ENCODE measurements at places on chromosomes 7 and 10.

GRCh38 chr10:87177-88080, 38.3 kb upstream of the TUBB8 start:
- DNase-seq, result no peak

DNA sequence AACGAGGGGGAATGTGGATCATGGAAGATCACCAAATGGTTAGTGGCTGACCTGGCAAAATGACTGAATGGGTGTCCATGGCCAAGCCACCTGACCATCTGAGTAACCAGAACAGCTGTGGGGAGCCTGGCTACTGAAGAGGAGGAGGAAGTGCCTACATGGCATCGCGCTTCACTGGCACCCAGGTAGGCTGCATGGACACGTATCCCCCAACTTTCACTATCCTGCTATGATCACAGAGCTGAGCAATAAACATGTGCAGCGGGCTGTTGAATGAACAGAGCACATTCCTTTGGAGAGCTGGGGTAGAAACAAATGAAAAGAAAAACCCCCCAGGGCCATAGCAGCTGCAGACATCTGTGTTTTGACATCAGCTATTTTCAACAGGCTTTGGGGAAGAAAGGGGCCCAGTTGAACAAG, 6.5 kb downstream of the AKR1B1 start:
- DNase-seq, result no peak

- no peak for DNase-seq
Measured at GRCh38 chr7:28190077-28190710, 9.6 kb upstream of the JAZF1 start.

DNA sequence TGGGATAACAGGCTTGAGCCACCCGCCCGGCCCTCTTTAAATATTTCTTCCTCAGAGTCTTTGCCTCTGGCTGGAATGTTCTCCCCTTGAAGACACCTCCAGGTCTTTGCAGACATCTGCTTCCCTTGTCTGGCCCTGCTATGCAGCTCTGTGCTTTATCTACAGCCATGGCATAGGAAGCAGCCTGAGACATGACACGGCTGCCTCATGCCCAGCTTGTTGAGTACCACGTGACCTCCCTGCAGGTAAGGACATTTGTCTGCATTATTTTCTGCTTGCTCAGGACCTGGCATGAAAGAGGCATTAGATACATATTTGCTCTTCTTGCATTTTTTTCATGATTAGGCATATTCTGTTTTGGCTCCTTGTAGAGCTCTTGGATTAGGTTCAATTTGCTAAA, 113.8 kb upstream of the KLF6 start:
- DNase-seq, result no peak

GRCh38 chr7:88396295-88396947, 89.7 kb upstream of the STEAP4 start:
- no peak for DNase-seq

- no peak for DNase-seq
Measured at GRCh38 chr10:93219347-93219746, 145.7 kb downstream of the CYP26A1 start.

- peak; percentile 28 for DNase-seq
Measured at GRCh38 chr7:107014387-107015023, 30.0 kb upstream of the PRKAR2B start.

- DNase-seq, result no peak
Measured at GRCh38 chr7:111012799-111013675, 77.9 kb upstream of the LRRN3 start.

DNA sequence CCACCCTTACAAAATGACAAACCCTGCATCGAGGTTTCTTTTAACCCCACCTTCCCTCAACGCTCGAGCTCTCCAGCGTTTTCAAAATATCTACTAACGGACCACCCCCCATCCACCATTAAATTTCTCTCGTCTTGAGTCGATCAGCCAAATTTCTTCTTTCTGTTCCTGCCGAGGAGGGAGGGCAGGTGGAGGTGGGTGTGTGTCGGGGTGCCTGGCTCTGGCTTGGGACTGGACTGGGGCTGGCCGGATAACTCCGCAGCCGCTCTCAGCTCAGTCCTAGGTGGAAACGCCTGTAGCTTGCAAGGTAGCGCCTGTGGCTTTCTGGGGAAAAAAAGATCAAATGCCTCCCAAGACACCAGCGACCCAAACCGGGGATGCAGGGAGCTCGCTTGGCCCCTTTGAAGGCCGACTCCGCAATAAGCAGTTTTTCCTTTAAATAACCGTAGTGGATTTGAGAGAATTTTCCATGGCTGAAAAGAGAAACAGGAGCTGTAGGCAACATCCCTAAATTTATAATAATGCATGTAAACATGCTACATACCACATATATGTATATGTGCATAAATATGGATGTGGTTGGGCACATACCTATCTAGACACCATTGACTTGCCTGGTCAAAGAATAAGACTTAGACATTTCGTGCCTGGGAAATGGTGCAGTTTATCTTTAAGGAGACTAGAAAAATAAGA, 1.9 kb upstream of the TMEM178B start:
- DNase-seq, result no peak

DNA sequence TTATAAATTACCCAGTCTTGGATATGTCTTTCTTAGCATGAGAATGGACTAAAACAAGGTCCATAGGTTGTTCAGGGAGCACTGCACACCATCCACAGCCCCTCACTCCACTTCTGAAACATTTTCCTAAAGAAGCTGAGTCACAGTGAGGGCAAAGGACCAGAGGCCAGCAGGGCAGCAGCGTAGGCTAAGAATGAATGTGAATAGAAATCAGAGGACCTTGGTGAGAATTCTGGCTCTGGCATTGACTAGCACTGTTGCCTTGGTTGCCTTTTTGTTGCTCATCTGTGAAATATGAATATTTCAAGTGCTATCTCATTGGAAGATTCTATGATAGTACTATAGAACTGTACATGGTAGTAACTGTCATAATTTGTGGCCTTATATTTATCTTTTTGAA, 41.7 kb upstream of the TOMM7 start:
- no peak for DNase-seq

DNA sequence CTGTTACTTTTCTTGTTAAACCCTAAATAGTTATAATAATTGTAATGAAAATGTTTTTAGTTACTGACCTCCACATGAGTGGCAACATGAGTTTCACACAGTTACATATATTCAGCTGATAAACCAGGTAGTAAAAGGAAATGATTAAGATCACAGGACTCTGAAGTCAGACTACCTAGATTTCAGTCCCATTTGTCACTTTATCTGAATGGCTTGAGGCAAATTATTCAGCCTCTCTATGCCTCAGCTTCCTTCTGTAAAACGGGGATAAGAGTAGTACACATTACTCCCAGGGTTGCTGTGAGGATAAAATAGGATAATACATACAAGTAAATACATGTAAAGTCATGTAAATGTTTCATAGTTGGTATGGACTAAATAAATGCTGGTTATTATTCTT, 254.3 kb upstream of the LRRTM3 start:
- no peak for DNase-seq

- DNase-seq, result no peak
Measured at GRCh38 chr10:107043461-107043860, 121.0 kb downstream of the SORCS1 start.

- DNase-seq, result no peak
Measured at GRCh38 chr7:158247758-158248487, 339.7 kb downstream of the PTPRN2 start.

DNA sequence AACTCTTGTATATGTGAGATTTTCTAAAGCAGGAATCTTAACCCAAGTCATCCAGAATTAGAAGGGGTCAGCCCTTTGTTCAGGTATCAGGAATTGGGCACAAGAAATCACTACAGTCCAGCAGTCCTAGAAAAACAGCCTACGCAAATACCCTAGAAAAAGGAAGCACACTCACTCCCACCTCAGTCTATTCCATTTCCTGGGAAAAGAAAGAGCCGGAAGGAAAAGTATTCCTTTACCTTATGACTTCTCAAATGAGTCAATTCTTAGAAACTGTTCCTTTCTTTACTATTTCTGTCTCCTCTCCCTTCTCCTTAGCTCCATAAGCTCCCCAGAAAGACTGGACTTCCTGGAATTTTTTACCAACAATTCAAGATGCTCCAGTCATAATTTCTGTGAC, 62.7 kb downstream of the DNAJC12 start:
- no peak for DNase-seq

GRCh38 chr7:120984406-120984805, 4.1 kb upstream of the CPED1 start:
- DNase-seq, result no peak

DNA sequence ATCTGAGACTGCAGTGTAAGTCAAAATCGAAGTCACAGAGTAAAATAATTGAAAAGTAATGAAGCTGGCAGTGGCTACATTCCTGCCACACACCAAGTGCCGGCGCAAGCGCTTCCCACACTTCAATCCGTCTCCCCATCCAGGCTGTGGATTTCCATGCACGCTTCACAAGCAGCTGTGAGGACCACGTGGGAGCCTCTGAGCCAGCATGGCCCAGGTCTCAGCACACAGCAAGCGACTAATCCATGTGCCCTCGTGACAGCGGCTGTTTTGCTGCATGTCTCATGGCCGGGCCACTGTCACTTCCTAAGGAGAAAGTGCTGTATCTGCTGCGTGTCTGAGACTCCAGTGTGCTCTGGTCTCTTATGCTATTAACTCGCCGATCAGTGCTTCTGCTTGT, 566.9 kb downstream of the DNAJB6 start:
- no peak for DNase-seq

DNA sequence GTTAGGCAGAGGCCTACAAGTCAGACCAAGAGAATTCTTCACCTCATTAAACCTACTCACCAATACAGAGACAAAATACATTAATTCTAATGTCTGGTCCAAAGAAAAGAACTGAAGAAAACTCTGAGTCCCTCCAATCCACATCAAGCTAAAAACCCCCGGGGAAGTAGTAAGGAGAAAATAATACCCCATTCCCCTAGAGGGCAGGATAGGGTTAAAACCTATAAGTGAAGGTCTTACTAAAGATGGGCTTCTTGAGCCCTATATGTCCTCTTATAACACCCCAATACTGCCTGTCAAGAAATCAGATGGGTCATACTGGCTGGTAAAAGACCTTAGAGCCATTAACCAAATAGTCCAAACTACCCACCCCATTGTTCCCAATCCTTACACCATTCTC, 141.3 kb upstream of the TMEM106B start:
- no peak for DNase-seq

- DNase-seq, result no peak
Measured at GRCh38 chr7:106865130-106866041, at the start of gene PIK3CG. Gene PIK3CG, plus strand, starts transcription at chr7:106865282. Its CDS starts 2,280 bp downstream, at chr7:106867562.

DNA sequence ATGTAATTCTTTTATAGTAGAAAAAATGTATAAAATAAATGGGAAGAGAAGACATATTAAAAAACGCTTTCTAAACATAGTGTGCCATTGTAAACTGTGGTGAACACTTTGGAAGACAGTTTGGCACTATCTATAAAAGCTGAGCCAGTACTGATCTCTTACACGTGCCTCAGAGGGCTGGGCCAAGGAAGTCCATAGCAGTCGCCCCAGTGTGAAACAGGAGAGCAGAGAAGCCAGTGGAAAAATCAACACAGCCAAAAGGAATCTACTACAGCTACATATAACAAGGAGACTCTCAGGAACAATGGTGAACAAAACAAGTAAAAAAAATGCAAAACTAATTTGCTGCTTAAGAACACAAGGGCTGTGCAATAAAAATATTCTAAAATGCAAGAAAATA, 20.6 kb downstream of the SEPHS1 start:
- no peak for DNase-seq

DNA sequence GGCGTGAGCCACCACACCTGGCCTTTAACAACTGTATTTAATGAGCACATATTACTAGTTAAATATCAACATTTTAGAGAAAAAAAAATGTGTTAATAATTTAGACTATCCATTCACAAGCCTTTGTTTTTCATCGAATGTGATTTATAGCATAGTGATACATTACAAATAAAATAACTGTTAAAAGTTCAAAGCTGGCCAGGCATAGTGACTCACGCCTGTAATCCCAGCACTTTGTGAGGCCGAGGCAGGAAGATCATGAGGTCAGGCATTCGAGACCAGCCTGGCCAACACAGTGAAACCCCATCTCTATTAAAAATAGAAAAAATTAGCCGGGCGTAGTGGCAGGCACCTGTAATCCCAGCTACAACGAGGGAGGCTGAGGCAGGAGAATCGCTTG, 72.7 kb downstream of the HACD1 start:
- no peak for DNase-seq

DNA sequence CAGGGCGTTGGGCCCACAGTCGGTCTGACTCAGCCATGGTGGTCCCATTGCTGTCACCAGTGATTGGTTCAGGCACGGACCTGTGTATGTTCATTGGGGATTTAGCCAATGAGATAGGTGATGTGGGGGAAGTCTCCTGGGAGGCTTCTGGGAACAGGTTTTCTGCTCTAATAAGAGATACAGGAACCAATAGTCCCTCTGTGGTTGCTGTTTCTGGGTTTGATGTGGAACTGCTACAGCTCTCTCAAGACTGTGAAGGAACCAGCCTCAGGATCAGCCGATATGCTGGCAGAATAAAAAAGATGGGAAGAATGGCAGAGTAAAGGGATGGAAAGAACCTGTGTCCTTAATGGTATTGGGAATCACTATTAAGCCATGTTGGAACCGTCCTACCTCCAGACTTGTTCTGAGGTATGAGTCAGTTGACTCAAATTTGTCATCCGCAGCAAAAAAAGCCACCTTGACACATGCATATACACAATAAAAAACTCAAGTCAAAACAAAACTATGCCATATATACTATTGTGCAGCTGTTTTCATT, 70.6 kb downstream of the MCMBP start:
- no peak for DNase-seq

GRCh38 chr10:102405632-102406031, 10.1 kb downstream of the NFKB2 start:
- DNase-seq, result no peak

DNA sequence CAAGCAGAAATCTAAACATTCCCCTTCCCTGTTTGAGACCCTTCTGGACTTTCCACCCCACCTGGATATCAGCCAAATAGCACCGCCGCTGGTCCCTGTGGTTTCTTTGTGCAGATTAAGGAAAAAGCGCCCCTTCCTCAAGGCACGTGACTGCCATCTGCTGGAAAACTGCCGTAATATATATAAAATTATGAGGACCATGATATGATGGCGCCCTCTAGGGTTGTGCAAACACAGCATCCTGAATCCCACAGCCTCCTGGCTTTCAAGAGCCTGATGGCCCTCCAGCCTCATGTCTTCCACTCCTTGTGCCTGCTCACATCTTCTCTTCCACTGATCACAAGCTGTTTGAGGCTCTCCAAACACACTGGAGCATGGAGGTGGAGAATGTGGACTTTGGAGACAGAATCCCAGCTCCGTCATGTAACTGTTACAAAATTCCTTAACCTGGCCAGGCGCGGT, 121.3 kb downstream of the MYL10 start:
- DNase-seq, result peak; percentile 80
